Left kidney (tissue), 8 donors: ENCODE measurements at places on chromosomes 12 and 14. TPM values are rescaled to one million over a fixed set of nuclear protein-coding genes. Genes with fewer than 3 reads are reported as not detected.

Gene FGD6
- polyA plus RNA-seq: 13.9 TPM

Gene SLC7A8
- polyA plus RNA-seq: 92.4 TPM

Gene CDH24
- 28.7 TPM for polyA plus RNA-seq

Gene CLEC4D
- polyA plus RNA-seq: 0.43 TPM
